Stimulated activated CD4-positive, alpha-beta T cell treated with anti-CD3 and anti-CD28 coated beads, Interleukin-1b, Interleukin-23, amount 100 ng/mL, for 1 hour (primary cell): ENCODE measurements at places on chromosomes 2 and 18.

- DNase-seq: no peak
Observed at GRCh38 chr18:9066817-9067306, 35.6 kb upstream of the NDUFV2 start.

DNA sequence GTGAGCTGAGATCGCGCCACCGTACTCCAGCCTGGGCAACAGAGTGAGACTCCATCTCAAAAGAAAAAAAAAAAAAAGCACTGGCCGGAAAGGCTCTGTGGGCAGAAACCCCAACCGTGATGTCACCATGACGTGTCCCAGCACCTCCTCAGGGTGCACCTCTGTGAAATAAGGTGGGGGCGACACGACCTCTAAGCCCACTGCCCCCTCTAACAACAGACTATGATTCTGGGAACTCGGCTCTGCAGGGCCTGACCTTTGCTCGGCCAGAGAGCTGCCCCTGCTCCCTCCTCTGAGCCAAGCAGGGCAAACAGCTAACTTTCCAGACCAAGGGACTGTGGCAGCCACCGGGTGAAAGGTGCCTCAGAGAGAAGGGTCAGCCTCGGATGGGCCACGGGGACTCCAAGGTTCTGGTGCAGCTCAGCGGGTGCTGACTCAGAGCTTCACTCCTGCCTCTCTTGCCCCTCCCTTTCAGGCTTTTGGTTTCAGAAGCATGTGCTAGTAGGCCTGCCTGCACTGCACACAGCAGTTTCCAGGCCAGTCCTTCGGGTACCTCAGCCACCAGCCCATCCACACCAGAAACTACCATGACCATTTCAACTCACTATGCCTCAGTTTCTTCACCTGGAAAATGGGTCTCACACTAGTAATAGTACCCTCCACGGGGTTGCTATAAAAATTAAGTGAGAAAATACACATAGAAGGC, 8.0 kb downstream of the TMBIM1 start:
- DNase-seq: no peak

GRCh38 chr18:35143622-35144596, 96.9 kb upstream of the ZNF397 start:
- no peak for DNase-seq

- no peak for DNase-seq
Observed at GRCh38 chr18:57107140-57107832, 39.6 kb upstream of the BOD1L2 start.

- DNase-seq: no peak
Observed at GRCh38 chr18:60020107-60020925, 120.5 kb downstream of the PMAIP1 start.

- no peak for DNase-seq
Observed at GRCh38 chr2:16128746-16129610, 188.6 kb downstream of the MYCN start.

DNA sequence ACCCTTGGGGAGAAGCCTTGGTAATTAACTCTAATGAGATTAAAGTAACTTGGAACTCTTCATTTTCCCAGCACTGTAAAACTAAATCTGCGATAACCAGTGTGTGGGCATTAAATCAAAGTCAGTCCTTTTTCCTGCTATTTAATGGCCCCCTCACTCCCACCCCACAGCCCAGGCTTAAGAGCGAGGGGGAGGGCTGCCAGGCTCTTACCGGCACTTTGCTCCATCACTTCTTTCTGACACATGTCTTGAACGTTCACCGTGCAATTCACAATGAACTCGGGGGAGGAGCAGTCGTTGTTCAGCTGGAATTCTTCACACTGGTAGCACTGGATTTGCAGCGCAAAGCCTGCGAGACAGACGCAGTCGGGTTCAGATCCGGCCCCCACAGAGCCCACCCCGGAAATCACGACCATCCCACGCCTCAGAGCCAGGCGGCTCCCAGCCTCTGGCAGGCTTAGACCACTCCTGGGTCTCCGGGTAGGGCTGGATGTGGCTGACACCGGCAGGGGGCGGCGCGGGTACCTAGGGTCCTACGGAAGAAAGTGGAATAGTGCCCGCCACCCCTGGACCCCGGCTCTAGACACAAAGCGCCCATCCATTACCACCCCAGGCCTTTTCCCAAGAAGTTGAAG, 1.7 kb downstream of the LYPD1 start:
- DNase-seq: no peak

DNA sequence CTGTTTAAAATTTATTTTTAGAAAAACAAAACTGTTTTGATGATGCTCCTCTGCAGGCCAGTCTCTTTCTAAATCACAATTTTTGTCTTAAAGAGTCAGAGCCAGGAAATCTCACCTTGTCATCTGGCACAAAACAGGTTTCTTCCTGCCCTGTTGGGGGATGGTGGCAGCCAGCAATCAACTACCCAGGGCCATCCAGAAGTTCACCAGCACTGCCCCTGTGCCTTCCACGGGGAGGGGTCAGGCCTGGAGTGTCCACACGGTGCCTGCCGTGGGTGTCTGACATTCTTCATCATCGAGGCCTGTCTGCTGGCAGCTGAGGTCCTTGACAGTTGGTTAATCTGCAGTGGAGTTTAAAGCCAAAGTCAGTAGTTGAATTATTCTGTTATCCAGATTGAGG, 40.0 kb upstream of the BMP10 start:
- no peak for DNase-seq

- DNase-seq: no peak
Observed at GRCh38 chr2:63048367-63049171, 2.1 kb upstream of the OTX1 start.

GRCh38 chr2:43274055-43274454, 47.6 kb upstream of the ZFP36L2 start:
- no peak for DNase-seq

GRCh38 chr18:23619388-23619881, 33.1 kb upstream of the NPC1 start:
- DNase-seq: no peak

GRCh38 chr2:157414050-157414449, 29.8 kb downstream of the CYTIP start:
- no peak for DNase-seq

- DNase-seq: no peak
Observed at GRCh38 chr2:48932667-48933066, 177.1 kb upstream of the LHCGR start.
